ENCODE measurements at places on chromosomes 12 and 14.

DNA sequence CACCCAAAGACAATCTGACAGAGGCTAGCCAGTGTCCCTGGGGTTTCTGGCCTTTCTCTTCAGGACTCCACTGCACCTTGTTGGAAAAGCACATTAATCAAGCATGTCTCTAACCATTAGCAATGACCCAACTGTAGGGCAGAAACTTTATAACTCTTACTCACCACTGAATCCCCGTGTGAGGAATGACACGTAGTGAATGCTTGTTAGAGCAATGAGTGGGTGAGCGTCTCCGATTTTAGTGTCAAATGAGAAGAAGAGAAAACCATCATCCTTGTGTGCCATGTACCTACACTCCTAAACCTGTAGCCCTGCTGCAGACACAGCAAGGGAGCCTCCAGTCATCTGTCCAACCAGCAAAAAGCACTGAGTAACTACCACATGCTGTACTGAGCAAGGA is 56.5 kb upstream of the GPR68 start:
- no peak for DNase-seq

GRCh38 chr14:99155173-99156089 is 116.6 kb downstream of the BCL11B start:
- DNase-seq: no peak

DNA sequence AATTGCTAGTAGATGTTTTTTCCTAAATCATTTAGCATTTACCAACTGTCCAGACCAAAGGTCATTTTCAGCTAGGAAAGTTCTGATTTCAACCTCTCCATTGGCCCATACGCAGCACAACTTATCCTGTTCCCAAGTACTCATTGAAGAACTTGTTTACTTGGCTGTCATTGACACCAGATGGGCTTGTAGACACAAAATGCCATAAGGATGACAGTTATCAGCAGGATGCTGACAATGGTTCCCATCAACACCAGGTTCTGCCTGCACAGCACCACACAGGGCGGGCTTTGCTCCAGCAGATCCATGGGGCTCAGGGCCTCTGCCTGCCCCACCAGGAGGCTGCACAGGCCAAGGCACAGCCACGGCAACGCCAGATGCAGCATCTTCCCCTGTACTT is 36.5 kb upstream of the TMPRSS12 start:
- DNase-seq: no peak

GRCh38 chr12:52139579-52140062 is 52.2 kb downstream of the KRT80 start:
- no peak for DNase-seq

DNA sequence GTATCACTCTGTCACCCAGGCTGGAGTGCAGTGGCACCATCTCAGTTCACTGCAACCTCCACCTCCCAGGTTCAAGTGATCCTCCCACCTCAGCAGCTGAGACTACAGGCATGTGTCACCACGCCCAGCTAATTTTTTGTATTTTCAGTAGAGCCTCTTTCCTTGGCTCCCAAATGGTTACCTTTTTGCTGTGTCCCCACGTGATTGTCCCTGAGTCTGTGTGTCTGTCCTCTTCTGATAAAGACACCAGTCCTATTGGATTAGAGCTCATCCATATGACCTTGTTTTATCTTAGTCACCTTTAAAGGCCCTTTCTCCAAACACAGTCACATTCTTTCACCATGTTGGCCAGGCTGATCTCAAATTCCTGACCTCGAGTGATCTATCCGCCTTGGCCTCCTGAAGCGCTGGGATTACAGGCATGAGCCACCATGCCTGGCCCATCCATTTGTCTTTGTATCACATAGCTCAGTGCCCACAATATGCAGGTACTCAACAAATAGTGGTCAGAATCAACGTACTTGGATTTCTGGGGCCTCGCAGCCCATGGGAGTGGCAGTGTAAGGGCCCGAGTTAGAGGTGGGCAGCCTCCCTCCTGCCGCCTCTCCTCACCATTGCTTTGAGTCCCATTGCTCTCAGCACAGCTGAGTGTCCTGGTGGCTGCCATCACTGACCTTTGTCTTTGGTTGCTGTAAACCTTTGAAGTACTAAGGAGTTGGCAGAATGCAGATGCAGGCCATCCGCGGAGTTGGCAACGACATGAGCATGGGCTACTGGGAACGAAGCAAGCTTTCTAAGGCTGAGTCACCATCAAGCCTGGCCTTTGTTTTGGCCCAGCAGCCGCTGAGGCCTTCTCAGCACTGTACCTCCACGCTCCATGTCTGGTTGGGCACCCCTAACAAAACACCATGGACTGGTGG is 9.3 kb downstream of the TPCN1 start:
- DNase-seq: no peak

DNA sequence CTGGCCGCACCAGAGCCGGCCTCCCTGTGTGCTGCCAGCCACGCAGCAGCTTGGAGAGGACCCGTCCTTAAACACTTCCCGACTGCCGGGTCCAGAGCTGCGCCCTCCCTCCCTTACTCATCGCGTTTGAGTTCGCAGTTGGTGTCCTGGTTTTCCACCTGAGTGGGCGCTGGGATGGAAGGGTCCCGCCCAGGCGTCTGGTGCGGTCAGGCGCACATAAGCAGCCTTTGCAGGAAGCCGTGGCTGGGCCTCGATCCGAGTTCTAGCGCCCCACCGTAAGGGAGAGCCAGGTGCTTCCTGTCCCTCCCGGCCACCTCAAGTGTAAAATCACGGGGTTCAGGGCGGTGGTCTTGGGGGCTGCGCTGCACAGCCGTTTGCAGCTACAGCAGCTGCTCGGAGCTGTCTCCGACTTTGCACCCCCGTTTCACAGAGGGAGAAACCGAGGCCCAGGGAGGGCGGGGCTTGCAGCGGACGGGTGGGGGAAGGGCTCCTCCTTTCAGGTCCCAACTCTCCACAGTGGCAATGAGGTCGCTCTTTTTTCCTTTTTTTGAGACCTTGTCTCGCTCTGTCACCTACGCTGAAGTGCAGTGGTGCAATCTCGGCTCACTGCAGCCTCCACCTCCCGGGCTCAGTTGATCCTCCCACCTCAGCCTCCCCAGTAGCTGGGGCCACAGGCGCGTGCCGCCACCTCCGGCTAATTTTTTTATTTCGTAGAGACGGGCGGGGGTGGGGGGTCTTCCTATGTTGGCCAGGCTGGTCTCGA is 51.3 kb downstream of the LRCOL1 start:
- DNase-seq: peak; percentile 47

- DNase-seq: no peak
Observed at GRCh38 chr12:99670635-99671034, 23.1 kb downstream of the GARIN6 start.

GRCh38 chr14:33916663-33917565 is 34.0 kb downstream of the EGLN3 start:
- DNase-seq: no peak

DNA sequence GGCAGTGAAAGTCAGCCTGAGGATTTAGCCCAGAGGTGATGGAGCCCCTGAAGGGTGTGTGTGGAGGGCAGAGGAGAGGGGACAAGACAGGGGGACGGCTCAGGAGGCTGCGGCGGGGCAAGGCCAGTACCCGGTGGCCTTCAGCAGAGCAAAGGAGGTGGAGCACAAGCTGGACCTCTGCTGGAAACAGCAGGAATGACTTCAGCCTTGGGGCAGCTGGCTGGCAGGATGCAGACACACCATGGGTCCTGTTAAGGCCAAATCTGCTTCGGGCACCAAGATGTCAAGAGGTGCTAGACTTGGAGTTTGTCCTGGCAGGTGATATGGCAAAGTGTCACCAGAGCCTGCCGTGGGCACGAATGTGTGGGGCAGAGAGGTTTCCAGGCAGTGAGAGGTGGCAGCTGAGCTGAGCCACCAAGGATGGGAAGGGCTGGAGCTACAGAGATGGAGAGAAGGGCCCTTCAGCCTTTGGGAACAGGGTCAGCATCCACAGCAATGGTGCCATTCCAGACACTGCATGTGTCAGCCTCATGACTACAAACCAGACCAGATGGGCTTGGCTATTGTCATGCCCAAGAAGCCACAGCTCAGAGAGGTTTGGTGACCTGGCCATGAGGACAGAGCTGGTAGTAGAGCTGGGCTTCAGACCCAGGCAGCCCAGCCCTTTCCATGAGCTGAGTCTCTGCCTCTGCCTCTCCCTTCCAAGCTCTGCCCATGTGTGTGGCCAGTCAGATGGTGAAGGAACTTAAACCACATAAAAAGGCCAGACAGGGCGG is 91.9 kb downstream of the LGMN start:
- no peak for DNase-seq

DNA sequence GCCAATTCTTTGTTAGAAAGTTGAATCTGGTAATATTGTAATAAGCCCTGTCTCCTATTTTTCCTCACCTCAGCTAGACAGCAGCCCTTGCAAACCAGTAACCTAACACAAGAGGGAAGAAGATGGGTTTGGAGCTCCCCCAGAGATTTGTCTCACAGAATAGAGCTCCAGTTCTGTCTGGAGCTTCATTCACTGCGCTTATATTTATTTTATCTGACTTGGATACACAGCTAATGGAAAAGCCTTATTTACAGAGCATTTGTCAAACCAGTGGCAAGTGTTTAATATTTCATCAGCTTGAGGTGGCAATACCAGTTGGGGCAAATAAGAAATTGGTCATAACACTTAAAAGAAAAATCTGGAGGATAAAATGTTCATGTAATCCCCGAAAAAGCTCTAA is 1094.0 kb downstream of the FSCB start:
- DNase-seq: no peak

DNA sequence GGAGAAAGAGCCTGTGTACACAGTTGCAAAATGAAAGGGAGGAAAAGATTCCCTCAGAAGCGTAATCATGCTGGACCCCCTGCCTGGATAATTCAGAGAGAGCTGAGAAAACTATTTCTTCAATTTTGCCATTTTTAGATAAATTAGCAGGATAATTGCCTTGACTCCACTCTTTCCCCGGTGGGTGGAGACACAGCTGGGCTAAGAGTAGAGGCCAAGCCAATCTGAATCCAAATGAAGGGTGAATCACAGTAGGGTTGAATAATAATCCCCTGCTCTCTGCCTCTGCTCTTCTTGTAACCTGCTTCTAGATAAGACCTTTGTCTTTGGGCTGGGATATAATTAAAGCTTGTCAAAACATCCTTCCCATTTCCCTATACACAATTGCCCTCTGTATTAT is 150.1 kb downstream of the CAPZA3 start:
- DNase-seq: no peak

DNA sequence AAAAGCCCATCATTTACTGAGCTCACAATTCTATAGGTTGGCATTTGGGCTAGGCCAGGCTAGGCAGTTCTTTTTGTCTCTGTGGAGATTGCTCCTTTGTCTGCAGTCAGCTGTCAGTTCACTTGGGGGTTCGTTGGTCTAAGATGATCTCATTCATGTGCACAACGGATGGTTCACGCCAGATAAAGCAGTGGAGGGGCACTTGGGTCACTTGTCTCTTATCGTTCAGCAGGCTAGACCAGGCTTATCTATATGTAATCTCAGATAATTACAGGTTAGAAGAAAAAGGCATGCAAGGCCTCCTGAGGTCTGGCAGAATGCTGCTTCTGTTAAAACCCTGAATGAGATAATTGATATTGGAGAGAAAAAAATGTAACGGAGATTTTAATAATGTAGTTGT is 119.0 kb upstream of the ATP2B1 start:
- DNase-seq: no peak

GRCh38 chr12:116194935-116195431 is 82.5 kb downstream of the MED13L start:
- peak; percentile 66 for DNase-seq

DNA sequence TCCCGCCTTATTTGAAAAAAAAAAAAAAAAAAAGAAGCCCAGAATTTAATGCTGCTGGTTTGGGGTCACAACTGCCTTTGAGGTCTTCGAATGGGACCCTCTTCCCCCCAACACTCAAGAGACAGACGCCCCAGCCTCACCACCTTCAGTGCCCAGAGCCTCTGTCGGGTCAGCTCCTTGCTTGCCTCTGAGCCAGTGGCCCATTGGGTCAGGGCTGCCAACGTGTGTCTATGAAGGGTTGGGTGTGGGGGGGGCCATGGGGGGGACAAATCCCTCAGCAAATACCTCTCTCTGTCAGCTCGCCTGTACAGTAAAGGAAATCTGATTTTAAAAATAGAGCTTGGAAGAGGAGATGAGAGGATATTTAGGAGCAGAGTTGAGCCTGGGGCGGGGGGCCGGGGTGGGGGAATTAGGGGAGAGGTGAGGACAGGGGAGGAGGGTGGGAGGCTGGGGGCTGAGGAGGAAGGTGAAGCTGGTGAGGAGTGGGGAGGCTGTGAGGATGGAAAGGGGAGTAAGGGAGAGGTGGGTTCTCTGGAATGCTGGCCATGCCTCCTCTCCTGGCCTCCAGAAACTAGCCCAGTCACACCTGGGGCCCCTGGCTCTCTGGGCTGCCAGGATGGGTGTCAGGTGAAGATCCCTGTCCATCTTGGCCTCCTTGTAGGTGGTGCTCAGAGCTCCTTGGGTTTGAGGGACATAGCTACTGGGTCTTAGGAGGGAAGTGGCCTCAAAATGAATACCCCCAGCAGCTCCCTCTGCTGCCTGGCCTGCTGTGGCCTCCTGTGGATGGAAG is 13.3 kb downstream of the RTL1 start:
- no peak for DNase-seq

- no peak for DNase-seq
Observed at GRCh38 chr12:51126297-51126696, 42.9 kb upstream of the CSRNP2 start.

DNA sequence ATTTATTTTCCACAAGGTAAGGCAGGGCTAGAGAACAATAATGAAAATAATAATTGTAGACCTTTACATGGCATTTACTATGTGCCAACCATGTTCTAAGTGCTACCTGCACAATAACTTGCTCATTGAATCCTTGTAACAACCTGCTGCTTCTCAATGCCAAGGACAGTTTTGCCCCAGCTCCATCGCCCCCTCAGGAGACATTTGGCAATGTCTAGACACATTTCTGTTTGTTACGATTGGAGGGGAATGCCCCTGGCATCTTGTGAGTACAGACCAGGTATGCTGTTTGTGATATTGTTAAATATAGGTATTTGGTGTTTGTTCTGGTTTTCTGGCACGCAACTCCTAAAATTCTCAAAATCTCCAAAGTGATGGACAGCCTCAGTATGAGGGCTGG is 8.1 kb upstream of the ATXN2 start:
- no peak for DNase-seq

- DNase-seq: no peak
Observed at GRCh38 chr12:57616383-57617101, 5.3 kb downstream of the ARHGEF25 start.

- no peak for DNase-seq
Observed at GRCh38 chr14:59543873-59544272, 32.7 kb downstream of the CCDC175 start.

DNA sequence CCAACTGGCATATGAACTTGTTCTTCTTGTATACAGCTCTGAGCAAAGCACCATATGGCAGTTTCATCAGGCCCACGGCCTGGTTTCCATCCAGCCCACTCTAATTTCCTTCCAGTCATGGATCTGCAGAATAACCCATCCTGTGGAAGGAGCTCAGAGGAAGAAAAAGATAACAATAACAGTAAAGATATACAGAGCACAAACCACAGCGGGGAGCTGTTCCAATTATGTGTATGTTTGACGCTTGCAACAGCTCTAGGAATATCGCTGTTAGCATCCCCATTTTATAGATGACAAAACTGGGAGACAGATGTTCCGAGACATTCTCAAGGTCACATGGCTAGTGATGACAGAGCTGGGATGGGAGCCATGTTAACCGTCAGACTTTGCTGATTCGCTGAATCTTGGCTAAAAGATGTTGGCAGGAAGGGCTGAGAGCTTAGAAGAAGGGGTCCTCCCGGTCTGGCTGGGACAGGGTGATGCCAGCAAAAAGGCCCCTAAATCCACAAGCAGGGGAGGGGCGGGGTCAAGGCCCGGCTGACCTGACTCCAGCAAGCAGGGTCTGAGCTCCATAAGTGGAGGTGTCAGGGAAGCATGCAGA is 34.4 kb upstream of the CIPC start:
- no peak for DNase-seq

Measured in CD4-positive, alpha-beta T cell treated with Interferon gamma for 1 hour (primary cell).